ENCODE measurements at places on chromosomes 4 and X. TPM values are rescaled to one million over a fixed set of nuclear protein-coding genes. Genes with fewer than 3 reads are reported as not detected.

Gene GAGE12D
- not detected for total RNA-seq

Gene ZCCHC12
- total RNA-seq = not detected

GRCh38 chr4:21248331-21248730, 548.1 kb downstream of the PACRGL start:
- no peak for DNase-seq

DNA sequence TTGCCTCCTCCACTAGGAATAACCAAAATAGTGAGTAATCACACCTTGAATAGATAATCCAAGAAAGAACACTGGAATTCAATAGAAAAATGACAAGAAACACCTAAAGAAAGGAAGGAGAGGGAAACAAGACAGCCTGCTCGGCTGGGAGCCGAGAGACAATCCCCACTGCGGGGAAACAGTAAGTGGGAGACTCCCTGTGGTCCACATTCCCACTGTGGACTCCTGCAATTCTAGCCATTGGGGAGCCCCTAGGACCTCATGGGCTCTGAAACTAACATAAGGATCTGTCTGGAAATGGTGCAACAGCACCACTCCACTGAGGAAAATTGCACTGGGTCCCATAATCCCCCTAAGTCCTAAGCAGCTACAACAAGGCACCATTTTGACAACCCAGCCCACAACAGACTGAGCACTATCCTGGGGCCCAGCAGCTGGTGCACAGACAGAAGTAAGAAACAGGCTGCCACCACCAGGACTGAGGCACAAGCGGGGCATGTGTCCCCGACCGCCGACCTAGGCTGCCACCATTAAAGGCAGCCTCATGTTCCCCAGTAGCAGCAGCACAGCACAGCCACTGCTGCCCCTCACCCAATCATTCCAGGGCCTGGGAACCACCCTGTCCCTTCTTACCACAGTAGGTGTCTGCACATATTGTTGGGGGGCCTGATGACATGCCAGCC, 14.2 kb downstream of the LRBA start:
- DNase-seq = no peak

DNA sequence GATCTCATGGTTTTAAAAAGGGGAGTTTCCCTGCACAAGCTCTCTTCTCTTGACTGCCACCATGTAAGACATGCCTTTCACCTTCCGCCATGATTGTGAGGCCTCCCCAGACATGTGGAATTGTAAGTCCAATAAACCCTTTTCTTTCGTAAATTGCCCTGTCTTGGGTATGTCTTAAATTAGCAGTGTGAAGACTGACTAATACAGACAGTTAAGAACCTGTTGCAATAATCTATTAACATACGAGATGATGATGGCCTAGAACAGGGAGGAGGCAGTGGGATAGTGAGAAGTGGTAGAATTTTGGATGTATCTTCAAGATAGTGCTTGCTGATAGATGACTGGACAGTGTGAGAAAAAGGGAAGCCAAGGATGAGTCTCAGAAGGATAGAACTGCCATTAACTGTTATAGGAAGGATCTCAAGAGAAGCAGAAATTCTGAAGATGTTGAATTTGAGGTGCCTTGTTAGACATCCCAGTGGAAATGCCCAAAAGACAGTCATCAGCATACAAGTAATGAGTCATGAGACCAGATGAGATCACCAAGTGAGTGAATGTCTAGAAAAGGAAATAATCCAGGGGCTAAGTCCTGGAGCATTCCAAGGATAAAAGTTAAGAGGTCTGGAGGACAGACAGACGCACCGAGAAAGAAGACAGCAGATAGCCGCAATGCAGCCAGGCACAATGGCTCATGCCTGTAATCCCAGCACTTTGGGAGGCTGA, 38.8 kb upstream of the UGDH start:
- DNase-seq = no peak

GRCh38 chrX:139506333-139506732, 24.2 kb upstream of the F9 start:
- no peak for DNase-seq

Gene RASL11B
- 0.15 TPM for total RNA-seq

DNA sequence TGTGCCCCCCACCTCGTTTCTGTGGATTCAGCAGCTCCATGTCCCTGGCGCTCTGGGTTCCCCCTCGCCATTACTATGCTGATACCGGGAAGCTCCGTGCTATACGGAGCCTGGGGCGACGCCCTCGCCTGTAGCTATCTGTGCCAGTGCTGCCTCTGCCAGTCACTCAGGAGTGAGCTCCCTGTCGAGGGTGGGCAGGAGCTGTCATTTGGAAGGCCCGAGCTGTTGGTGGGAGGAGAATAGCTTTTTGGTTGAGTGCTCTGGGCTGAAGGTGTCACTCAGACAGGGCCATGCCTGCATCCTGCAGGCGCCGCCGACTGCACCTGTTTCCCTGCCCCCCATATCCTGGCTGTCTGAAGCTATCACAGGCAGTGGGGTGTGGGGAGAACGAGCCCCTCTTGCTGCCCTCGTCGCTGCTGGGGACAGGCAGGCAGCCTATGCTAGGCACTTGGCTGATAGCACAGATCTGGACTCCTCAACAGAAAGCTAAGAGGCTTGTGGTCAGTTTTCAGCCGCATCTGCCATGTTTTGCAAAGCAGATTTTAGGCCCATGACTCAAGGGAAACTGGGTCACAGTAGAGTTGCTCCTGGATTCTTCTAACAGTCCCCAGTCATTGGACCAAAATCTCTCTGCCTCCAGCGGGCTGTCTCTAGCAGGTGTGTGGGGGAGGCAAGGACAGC, 31.8 kb downstream of the CPLX1 start:
- DNase-seq = no peak

Gene USP17L21
- not detected for total RNA-seq

Gene TEX11
- 0.16 TPM for total RNA-seq

DNA sequence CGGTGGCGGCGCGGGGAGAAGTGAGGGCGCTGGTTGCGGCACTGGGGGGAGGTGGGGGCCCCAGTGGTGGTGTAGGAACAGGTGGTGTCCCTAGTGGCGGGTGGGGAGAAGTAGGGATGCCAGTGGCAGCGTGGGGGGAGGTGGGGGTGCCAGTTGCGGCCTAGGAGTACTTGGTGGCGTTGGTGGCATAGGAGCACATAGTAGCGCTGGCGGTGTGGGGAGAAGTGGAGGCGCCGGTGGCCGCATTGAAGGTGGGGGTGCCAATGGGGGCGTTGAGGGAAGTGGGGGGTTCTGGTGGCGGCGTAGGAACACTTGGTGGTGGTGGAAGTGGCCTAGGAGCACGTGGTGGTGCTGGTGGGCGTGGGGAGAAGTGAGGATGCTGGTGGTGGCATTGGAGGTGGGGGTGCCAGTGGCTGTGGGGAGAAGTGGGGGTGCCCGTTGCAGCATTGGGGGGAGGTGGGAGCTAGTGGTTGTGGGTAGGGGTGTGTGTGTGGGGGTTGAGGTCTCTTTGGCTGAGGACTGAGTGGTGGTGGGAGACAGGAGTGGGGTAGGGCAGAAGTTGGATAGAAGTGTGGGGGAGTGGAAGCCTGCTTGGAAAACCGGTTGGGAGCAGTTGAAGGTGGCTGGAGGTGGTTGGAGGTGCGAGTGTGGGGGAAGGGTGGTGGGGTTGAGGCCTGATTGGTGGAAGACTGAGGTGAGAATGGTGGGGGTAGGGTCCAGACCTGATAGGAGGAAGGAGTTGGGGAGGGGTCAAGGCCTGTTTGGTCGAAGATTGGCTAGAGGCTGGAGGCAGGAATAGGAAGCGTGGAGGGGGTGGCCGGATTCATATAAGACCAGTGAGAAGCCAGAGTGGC, 1.1 kb downstream of the GCNA start:
- no peak for DNase-seq

Gene ARX
- not detected for total RNA-seq

Gene PCDH10
- not detected for total RNA-seq

DNA sequence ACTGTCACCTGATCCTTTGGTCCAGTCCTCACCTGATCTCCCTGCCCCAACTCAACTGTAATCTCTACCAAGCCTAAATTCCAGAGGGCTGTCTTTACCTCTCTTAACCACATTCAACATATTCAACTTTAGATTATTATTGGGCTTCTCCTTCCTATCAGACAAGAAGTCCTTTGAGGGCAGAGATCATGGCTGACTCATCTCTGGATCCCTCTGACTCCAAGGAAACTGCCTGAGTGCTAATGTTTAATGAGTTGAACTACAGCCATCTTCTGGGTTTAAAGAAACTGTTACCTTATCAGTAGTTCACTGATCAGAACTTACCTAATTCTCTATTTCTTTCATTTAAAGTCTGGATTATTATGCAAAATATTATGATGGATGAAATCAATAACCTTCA, 135.7 kb downstream of the GPC3 start:
- DNase-seq = no peak

DNA sequence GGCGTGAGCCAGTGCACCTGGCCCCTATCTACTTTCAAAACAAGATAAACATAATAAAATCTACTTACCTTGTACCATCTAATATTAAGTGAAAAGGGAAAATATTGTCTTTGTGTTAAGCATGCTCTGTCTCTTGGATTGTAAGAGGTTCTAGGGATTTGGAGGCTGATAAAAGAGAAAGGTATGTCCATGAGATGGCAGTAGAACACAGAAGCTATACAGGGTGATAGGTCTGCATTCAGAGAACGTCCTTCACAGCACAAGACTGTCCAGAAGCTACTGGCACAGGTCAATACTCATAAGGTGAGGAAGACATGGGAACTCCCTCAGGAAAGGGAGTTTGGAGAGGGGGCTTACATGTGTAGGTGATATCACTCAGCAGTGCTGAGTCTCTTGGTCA, 135.5 kb downstream of the TMEM47 start:
- no peak for DNase-seq

Data from activated CD8-positive, alpha-beta memory T cell treated with anti-CD3 and anti-CD28 coated beads, Interleukin-2, amount 10 ng/mL, durations not matched to agents 7 days and 5 days (primary cell).